ENCODE measurements at places on chromosomes 5 and 9.

- DNase-seq: no peak
These were observed 898 bp downstream of the STC2 start for GRCh38 chr5:173327084-173327947.

DNA sequence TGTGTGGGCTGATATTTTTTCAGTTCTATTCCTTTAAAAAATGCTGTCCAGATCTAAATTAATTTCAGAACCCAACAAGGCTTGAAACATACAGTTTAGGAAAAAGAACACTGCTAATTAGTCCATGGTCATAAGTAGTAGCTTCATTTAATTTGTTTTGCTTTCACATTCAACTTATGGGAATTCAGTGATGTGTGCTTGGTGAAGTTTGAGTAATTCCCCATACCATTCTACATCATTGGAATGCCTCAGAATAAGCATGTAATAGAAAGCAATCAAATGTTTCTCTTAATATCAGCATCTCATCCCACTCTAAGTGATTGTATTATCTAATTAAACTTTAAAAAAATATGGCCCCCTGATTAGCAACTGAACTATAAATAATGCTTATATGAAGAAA is 2.7 kb downstream of the CNTLN start:
- DNase-seq: no peak

GRCh38 chr9:21708856-21709255 is 93.6 kb upstream of the MTAP start:
- DNase-seq: no peak

- DNase-seq: no peak
These were observed 1.2 kb downstream of the PRRT1B start for GRCh38 chr9:131546336-131547084.

DNA sequence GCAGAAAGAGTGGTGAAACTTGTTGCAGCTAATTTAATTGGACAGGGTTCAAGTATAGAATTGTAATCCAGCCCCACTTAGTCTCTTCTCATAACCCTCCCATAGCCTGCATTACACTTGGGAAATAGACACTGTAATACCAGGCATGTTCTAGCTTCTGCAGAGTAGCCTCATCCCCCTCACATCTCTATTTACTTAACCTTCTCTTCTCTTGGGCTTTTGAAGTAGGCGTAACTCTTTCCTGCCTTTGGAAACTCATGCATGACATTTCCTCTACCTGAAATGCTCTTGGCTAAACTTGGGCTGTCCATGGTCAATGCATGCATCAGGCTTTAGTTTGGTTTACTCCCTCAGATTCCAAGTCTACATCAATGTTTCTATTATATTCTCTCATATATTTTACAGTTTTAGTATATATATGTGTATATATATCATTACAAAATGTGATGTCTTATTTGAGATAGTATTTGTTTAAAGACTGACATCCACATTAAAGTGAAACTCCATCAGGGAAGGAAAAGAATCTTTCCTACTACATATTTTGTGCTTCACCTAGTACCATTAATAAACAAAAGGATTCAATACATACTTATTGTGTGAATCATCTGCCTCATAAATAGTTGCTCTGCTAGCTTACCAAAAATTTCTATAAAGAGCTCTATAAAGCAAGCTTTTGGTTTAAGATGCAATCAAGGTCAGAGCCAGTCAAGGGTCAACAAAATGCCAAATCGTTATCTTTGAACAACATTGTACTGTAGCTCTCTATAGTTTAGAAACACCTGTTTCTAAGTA is 1158.0 kb downstream of the MAT2B start:
- DNase-seq: no peak

DNA sequence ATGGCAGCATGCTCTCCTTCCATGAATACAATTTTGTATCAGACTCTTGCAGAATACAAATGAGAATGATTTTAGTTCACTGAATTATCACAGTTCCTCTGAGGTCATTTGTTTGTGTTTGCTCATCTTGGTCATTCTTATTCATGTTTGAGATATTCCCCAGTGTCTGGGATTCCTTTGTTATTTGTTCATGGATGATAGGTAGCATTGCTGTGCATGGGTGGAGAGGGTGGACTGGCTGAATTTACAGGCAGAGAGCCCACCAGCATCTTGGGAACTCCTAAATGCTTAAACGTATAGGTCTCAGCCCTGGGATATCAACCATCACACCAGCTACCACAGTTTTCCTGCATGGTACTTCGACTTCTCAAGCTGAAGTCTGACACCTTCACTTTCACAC is 459.8 kb downstream of the CCDC171 start:
- no peak for DNase-seq

DNA sequence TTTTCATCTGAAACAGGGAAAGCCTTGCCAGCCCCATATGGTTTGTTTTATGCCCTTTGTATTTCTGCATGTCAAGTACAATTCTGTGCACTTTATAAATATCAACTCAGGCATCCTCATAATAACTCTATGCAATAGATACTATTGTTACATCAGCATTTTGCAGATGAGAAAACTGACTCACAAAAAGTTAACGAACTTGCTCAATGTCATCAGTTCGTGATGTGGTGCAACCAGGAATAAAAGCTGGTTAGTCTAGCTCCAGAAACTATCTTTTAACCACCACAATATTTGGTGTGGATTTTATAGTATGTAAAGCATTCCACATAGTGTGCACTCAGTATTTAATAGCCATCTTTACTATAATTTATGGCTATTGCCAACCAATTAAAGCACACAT is 134.9 kb downstream of the MRPS30 start:
- no peak for DNase-seq

DNA sequence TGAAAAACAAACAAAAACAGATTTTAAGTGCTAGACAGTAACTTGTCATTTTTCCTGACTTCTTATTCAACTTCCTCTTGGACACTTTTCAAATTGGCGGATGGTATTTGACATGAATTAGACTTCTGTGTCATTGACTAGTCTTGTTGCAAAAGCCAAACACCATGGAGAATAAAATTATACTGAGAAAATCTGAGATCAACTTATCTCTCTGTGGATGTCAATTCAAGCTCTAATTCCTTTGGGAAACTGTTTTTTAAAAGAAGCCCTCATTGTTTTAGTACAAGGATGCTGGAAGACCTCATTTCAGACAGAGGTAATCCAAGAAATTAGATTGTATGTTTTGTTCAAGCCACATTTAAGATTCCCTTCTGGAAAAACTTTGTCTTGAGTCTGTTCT is 831.0 kb downstream of the SEMA5A start:
- no peak for DNase-seq

DNA sequence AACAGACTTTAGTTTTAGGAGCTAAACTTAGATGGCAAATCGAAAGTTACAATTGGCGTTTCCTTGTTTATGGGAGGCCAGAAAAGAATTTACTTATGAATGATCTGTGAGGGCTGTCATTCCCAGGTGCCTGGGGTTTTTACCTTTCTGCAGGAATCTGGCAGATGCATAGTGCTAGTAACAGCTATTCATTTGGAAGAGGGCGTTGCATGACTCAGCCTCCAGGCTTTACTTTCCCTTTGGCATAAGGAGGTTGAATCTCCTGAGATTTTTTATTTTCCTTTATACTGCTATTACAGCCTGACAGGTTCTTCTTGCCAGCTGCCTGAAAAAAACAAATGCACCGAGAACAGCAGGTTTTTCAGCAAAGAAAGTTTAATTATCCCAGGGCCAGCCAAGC is 30.0 kb downstream of the CARD6 start:
- no peak for DNase-seq

GRCh38 chr5:96730586-96730985 is 68.4 kb downstream of the CAST start:
- no peak for DNase-seq

DNA sequence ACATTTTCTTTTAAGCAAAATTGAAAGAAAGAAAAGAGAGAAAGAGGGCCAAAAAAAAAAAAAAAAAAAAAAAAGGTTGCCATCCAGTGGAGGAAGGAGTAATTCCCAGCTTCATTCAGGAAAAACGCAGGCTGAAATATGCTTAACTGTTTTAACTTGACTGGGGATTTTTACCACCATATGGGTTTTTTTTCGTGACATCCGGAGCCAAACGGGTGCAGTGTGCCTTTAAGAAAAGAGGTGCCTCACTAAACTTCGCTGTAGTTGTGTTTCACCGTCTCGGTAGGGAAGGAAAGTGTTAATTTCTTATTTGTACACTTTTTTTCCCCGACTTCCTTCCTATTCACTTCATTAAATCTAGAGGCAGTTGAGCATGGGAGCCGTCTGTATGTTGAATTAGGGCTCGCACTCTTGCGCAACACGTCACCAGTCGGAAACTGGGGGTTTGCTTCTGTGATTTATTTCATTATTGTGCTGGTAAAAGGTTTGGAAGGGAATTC is 143.0 kb downstream of the SMARCA2 start:
- DNase-seq: no peak

DNA sequence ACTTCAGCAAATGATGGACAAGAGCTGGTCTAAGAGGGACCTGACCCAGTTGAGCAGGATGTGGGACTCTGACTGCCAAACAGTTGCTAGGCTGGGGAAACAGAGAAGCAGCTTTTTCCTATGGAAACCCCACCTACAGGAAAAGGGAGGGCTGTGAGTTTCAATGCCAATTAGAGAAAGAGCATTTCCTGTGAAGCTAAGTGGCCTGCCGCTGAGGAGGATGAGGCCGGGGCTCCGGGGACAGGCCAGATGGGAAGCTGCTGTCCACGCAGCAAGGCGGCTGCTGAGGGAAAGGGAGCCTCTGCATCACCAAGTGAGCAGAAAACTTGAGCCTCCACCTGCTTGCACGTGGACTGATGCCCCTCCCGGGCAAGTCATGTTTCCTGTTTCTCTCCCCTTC is at the start of gene PCDH12:
Gene PCDH12 (minus strand): TSS at position 90 of the 400 bp plus-strand sequence. CDS start 351 bp downstream, outside the sequence.
- no peak for DNase-seq

DNA sequence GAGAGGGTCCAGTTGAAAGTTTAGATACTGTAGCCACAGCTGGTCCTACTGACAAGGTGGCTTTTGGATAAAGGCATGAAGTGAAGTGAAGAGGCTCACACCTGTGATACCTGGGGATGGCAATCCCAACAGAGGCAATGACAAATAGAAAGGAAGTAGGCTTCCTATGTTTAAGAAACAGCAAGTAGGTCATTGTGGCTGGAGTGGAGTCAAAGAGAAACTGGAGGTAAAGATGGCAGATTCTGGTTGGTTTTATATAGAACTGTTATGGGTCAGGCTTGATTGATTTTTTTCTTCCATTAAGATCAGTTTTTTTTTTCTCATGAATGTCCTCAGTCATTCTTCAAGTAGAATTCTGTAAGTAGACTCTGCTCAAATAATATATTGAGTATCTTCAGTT is 79.5 kb downstream of the ANXA1 start:
- DNase-seq: no peak

- DNase-seq: no peak
These were observed 65.5 kb upstream of the GLRX start for GRCh38 chr5:95887977-95888376.

- no peak for DNase-seq
These were observed 2.1 kb upstream of the ALDH1B1 start for GRCh38 chr9:38390442-38390841.
